ENCODE measurements at places on chromosomes 1 and 21.

- no peak for DNase-seq
Observed at GRCh38 chr1:115847787-115848186, 6.9 kb upstream of the NHLH2 start.

- peak; percentile 64 for DNase-seq
Observed at GRCh38 chr1:167121375-167122120, 27.7 kb downstream of the STYXL2 start.

DNA sequence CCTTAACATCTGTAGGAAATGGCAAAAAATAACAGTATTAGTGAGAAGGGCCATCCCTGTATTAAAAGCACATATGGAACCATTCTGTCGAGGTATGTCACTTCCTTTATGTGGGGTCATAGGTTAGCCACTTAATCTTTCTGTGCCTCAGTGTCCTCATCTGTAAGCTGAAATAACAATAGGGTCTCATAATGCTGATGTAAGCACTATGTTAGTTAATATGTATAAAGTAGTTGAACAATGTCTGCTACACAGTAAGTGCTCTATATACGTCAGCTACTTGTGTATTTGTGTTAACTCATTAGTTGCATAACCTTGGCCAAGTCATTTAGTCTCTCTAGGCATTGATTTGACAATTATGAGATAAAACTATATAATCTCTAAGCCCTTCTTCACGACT lies 11.8 kb downstream of the PLPPR5 start:
- DNase-seq: no peak

DNA sequence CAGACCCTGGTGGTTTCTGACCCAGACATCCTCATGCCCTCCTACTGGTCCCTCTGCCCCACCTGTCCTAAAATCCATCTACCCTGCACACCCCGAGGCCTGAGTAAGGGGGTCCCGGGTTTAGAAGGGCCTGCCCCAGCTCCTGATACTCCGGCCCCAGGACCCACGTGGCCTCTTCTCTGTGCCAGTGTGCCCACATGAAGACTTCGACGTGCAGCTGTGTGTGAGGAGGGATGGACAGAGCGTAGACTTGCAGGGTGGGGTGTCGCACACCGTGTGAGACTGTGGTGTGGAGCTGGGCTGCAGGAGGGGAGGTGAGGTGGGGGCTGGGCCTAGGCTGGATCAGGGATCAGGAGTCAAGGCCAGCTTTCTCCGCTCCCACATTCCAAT lies 461.1 kb downstream of the PTPRU start:
- no peak for DNase-seq

DNA sequence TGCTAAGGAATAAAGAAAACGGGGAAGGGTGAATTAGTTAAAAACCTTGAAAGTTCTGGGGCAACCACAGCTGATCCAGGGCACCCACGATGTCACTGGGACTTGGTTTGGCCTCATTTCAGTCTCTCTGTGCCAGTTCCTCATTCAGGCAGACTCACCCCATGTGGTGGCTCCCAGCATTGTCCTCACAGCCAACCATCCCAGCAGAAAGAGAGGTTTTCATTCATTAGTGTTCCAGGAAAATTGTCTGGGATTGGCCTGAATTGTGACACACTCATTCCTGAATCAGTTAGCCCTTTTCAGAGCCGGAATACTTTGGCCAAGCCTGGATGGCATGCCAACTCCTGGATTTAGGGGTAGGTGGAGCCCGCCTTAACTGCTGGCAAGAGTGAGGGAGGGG lies 367.7 kb downstream of the PRDM2 start:
- DNase-seq: peak; percentile 22

DNA sequence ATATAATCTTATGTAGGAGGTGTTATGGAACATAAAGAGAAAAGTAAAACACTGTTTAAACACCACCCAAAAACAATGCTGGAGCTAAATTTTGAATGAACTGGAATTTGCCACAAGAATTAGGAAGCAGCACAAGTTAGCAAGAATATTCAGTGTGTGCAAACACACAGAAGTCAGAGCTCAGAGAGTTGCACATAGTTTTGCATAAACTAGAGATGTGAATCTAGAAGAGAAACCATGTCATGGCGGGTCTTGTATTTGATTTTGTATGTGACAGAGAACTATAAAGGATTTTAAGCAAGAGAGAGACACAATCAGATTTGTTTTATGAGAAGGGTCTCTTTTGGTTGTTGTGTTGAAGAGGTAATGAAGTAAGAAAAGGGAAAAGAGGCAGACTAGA lies 38.2 kb downstream of the SELENOF start:
- DNase-seq: no peak

DNA sequence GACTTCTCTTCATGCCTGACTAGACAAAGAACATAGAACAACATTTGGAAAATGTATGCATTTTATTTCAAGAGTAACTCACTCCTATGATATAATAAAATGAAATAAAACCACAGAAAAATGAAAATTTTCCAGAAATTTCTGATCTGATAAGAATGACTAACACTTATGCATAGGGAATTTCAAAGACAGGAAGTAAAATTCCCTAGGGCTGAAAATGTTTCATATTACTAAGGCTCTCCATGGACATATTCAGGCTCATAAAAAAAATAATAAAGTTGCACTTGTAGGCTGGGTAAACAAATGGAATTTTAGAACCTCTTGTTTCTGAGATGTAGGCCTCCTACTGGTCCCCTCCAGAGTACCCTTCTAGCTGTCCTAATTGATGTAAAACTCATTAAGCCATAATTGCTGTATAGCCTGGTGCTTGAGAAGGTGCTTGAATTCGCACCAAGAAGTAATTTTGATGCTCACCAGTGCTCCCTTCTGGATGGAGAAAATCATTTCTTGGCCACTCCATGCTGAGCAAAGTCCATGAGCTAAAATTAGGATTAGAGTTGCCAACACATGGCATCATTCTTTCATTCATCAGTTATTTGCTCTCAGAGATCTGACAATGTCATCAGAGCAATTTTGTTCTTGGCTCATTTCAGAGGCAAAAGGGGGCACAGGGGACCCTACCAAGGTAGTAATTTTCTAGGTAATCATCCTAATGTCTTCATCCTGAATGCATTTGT lies 641.0 kb upstream of the CAMK1G start:
- DNase-seq: no peak

DNA sequence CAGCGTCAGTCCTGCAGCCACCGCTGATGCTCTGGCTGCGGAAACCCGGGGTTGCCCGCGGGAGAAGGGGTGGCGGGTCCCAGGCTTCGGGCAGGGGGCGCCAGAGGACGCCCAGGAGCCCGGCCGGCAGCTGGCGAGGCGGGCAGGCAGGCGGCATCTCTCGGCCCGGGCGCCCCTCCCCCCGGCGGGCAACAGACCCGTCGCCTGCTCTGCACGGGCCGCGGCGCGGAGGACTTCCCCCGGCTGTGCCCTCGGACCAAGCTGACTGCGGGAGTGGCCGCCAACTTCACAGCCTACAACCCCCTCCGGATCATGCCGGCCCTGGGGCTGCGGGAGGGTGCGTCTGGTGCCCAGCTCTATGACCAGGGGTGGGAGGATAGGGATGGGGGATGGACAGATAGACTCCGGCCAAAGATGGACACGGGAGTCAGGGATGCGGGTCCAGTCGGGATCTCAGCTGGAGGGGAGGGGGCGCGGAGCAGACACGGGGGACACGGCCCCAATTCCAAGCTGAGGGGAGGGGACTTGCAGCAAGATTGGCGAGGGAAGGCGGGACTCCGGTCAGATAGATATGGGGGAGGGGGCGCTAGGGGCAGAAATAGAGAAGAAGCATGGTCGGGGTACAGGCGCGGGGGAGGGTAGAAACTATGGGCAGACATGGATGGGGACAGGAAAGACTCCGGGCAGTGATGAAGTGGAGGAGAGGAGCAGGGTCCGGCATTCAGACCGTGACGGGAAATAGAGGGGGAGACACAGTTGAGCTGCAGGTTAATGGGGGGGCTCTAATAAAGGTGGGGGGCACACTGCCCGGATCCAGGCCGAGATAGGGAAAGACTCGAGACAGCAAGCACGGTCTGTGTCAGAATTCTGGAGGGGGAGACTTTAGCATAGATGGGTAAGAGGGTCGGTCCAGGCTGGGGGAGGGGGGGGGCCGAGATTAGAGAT lies 1.1 kb downstream of the ADGRB2 start:
- peak; percentile 87 for DNase-seq

- no peak for DNase-seq
Observed at GRCh38 chr1:154148807-154149206, 6.1 kb downstream of the NUP210L start.

DNA sequence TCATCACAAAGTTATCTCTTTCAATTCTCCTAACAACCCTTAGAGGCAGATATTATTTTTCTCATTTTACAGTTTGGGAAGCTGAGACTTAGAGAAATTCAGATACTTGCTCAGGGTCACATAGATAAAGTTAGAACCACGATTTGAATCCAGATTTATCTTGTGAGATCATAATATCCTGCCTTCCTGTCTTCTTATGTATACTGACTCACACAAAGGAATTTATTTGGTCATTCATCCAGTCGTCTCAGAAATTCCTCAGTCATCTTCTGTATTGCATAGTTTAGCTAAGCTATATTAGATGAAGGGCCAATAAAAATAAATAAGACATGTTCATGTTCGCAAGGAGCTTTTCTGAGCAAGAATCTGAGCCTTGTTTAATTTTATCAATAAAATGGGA lies 35.8 kb upstream of the RUNX1 start:
- DNase-seq: no peak

DNA sequence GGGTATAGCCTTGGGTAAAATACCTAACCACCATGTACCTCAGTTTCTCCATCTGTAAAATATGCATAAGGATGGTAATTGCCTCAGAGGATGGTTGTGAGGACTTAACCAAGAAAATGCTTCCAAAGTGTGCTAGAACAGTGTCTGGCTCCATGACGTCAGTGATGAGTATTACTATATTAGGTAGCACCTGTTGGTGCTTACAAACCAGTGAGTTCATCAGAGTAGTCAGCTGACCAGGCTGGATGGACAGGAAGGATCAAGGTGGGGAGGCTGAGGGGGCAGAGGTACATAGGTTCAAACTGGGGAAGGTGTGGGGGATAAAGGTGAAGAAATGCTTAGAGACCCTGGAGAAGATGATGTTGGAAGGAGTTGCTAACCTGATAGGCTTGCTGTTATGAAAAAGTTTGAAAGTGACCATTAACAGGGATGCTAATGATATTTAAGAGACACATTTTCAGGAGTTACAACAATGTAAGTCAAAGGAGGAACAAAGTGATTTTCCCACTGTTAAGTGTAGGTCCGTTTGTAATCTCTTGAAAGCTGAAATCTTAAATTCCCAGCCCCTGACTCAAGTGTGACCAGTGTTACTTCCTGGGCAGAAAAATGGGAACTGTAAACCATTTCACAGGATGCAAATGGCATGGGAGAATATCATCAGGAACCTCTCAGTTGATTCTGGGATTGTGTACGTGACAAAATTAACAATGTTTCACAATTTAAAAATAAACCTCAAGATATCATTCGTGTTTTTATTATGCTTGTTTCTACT lies 4.4 kb downstream of the NTPCR start:
- no peak for DNase-seq

DNA sequence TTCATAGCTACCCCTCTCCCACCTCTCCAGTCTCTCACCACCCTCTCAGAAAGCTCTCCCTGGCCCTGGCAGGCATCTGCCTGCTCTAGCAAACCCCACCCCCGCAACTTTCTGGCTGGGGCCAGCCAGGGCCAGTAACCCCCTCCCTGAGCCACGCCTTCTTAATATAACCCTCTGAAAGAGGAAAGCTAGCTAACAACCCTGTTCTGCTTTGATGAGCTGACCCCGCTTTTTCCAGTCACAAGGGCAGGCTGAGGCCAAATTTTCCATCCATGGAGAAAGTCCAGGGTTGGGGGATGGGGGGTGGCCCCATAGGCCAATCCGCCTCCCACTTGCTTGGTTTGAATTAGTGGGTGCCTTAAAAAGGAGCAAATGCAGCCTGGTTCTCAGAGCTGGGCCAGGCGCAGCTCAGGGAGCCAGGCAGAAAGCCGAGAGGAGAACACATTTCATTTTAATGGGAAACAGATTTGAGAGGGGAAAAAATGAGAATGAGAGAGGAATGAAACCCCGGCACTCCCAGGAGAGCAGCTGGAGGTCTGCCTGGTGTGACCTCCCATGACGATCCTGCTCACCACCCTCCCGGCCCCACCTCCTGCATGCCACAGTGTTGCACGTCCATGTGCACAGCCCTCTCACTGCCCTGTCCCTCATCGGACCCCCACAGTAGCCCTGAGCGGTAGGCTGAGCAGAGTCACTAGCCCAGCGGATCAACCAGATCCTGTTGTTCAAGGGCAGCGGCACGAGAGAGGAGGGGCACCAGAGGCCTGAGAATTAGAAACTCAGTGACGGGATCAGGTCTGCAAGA lies 62.3 kb downstream of the OPTC start:
- no peak for DNase-seq

GRCh38 chr1:61451572-61451968 lies 273.4 kb downstream of the TM2D1 start:
- no peak for DNase-seq

GRCh38 chr1:163774978-163775620 lies 453.3 kb downstream of the NUF2 start:
- no peak for DNase-seq

Data from NCI-H345 (cell line).